T-helper 17 cell (primary cell): ENCODE measurements at places on chromosomes 6 and 20.

DNA sequence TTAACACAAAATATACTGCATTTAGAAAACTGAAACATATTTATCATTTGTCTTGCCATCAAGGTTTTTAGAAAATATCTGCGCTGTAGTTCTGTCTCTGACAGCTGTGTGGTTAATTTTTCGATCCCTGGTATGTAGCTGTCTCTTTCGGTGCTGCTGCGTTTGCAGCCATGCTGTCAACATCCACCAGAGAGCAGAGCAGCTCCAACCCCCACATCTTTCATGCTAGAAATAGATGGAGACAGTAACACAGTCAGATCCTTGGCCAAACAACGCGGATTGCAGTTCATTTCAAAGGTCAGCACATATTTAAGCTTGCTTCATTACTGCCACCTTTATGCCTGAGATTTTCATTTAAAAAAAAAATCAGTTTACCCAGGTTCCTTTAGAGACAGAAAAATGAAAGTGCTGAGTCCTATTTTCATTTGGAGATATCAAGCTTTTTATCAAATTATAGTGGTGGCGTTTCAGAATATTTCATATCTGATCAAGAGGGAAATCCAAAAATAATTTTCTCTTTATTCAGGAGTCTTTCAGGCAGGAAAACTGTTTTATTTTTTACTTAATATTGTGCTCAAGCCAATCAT is 157.7 kb upstream of the MMS22L start:
- DNase-seq: no peak

DNA sequence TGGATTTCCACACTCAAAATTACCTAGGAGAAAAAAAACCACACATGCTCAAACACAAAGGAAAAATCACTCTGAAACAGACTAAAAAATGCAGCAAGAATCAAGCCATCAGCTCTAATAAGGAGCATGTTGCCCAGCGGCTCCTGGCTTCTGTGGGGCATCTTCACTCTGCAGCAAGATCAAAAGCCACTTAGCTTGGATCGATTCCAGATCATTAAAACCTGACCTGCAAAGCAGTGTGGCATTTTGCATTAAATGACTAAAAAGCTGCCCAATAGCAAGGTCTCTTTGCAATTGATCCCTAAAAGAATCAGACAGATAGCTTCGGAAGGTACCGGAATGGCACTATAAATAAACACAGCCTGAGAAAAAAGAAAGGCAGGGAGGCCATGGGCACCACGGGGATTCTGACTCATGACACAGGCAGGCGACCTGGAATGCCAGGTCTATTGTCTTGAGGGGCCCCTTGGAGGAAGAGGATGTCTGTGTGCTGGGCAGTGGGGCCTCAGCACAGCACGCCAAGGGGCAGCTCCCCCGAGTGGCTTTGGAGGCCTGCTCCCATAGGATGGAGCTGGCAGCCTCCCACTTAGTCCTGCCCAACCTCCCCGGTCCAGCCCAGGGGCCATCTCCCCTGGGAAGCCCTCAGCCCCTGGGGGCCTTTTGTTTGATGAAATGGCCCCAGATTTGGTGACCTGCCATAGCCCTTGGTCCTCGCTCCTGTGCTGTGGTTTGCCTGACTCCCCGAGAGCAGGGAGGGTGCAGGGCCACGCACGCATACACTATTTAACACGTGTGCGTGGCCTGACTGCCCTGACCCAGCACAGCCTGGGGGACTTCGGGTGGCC is 7.6 kb downstream of the LEMD2 start:
- no peak for DNase-seq

DNA sequence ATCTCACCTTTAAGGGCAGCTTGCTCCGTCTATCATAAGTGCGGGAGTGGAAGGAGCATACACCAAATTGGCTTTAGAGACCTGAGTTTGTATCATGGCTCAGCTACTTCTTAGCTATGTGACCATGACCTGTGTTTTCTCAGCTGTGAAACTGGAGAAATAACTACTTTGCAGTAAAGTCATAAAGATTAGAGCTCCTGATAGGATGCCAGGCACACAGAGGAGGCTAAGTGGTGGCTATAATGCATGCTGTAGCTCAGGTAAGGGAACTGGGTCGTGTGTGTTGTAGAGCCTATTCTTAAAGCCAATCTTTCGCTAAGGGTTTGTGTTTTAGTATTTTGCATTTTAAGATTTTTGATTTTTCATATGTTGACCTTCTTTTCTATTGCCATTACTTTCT is 451.5 kb upstream of the MAN1A1 start:
- no peak for DNase-seq

- DNase-seq: peak; percentile 63
Observed at GRCh38 chr6:159107451-159108260, 61.5 kb upstream of the FNDC1 start.

DNA sequence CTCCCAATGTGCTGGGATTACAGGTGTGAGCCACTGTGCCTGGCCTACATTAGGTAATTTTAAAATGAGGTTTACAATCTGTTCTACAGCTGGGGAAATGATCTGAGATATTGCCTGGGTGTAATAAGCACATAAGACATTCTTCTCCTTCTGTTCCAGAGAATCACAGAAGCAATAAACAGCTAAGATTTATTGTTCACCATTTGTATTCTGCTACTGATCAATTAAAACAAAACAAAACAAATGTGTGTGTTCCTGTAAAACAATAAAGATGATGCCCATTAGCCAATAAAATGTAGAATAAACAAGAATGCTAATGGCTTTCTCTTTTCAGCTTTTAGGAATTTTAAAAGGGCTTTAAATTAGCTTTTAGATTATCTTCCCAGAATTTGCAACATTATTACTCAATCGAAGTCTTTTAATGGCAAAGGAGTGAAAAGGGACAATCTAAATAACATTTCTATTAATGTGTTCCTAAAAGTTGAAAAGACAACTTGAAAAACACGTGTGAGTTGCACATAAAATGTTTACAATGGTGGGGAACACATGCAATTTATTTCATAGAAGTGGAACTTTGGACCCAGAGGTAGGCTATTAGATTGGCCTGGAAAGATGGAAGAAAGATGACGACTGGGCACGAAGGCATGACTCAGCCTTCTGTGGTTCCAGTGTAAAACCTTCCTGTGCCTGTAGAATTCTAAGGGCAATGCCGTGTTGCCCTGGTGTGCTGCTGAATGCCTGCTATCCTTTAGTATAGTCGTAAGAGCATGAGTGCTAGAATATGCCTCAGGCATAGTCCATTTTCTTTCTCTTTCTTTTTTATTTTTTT is 29.0 kb upstream of the DEK start:
- DNase-seq: no peak

GRCh38 chr6:53828215-53828614 is 33.4 kb downstream of the LRRC1 start:
- DNase-seq: no peak

DNA sequence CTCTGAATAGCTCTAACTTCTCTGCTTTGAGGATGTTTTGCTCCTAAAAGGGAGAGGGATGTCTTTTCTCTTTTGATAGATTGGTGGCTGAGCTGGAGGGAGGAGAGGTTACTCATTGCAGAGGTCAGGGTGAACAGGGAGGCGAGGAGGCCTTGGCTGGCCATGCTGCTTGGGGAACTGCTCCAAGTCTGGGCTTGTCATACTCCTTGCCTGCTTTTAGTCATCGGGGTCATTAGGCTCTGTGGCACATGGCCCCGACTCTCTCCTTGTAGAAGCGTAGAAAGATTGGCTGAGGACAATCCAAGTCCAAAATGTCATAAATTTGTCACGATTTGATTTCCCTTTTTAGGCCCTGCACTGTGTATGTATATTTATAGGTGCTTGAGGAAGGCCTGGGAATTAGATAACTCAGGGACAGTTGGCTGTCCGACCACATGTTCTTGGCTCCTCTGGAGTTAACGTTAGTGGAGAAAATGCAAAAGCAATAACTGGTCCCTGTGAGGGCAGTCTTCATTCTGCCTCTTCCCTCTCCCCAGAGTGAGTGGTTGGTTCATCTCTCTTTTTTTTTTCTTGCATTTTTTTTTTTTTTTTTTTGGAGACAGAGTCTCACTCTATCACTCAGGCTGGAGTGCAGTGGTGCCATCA is 160.1 kb downstream of the SCP2D1 start:
- DNase-seq: no peak

DNA sequence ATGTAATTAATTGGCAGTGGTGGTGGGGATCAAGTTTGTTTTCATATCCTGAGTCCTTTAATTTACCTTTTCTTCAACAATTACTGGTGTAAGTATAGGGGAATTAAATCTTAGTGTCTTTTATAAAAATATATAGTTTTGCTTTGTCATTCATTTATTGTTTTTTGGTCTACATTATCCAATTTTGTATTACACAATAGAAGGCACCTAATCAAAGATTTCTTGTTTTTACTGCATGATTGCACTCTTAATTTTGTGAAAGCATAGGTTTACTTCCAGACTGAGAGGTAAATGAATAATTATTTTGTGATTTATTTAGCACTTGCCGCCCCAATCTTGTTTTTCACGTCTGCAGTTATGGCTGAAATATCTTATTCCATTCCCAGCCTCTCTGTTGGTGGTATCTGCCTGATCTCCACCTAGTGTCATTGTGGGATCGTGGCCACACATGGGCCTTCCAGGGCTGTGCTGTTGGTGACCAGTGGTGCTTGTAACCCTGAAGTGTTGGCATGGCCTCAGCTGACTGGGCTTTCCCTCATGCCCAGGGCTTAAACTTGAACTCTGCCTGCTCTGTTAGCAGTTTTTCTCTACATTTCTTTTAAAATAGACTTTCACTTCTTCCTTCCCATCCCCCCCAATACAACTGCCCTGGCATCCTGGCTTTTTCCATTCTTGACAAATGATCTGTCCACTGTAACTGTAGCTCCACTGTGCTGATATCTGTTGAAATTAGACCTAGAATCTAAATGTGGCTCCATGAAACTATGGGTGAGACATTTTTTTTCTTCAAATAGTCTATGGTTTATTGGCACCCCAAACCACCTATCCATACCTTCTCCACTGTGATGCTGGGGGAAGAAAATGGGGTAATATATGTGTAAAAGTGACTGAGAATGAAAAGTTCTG is 24.8 kb downstream of the E2F3 start:
- no peak for DNase-seq
